Activated CD4-positive, alpha-beta T cell treated with anti-CD3 and anti-CD28 coated beads, Interleukin-2, amount 50 U/mL, for 1 hour (primary cell): ENCODE measurements at places on chromosomes 5 and 9.

GRCh38 chr5:101284736-101285375 is 381.8 kb upstream of the ST8SIA4 start:
- DNase-seq: no peak

DNA sequence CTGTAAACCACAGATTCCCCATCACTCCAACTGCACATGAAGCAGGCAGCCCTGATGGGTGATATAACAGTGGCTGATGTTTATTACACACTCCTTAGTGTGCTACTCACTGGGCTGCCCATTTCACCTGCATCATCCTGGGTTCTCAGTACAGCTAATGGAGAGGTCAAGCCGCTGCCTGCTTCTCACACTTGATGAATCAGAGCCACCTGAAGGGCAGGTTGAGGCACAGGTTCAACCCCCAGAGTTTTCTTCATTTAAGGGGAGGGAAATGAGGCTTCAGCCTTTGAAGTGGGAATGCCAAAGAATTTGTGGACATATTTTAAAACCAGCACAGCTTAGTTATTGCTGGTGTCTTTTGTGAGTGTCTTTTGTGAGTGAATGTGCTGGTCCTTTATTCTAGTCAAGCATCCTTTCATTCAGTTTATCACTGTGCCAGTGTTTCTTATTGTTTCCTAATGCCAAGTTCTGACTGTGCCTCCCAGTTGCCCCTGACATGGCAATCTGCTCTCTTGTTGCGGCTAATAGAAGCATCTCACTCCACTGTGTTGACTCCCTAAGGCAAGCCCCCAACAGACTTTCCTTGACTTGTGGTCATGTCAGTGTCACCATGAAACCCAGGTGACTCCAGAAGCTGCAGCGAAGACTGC is 109.2 kb downstream of the FBXL7 start:
- no peak for DNase-seq

GRCh38 chr9:98241357-98242300 is 13.8 kb downstream of the TBC1D2 start:
- no peak for DNase-seq

DNA sequence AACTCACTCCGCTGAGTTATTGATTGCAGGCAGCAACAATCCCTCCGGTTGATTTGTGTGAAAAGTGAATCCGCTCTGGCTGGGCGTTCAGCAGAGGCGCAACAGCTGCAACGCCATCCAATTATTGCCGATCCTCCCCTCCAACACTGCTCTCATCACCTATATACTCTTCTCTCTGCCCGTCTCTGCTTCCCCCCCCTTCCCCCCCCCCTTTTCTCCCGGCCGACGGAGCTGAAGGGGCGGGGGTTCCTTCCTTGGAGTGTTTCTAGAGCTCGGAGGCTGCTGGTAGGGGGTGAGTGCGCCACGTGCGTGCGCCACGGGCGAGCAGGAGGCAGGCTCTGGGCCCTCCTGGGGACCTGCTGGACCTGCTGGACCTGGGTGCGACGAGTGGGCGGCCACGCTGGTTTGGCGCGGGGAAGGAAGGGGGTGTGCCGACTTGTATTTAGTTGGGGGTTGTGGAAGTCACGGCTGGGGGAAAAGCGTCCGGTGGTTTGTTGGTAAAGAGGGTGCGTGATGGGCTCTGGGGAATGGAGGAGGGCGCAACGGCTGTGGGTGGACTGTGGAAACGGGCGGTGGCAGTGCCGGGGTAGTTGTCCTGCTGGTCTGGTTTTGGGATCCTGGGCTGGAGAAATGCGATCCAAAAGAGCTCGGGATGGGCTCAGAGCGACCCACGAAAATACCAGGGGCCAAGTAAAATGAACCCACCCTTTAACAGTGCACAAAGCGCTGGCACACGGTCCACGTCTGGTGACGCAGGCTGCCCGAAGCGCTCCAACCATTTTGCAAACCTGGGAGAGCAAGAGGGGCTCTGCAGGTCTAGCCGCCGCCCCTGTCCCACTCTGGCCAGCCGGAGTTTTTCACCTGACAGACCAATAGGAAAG is 6.4 kb upstream of the MEF2C start:
- DNase-seq: no peak

DNA sequence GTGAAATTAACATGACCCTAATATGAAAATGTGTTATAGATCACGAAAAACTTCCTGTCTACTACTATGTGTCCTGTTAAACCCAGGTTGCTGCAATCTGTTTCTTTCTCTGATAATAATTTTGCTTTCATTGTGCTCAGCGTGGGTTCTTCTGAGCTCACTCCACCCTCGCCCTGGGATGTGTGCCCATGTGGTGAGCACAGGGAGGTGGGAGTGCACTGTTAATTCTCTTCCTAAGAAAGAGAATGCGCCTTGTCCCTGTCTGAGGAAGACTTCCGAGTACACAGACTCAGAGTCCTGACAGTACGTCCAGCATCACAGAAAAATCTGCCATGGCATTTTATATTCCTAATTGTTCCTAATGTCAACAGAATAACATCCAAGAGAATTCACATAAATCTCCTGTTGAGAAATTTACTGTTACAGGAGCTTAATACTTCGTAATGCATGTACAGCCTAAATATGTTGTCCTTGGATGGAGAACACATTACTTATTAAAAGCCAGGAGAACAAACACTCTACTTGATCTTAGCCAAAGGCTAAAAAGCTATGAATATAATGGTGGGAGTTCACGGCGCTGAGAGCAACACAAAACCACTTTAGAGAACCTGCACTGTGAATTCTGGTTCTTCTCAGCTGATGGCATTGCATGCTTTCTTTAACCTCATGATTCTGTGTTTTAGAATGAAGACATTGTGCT is 102.6 kb downstream of the PDE4D start:
- no peak for DNase-seq

- DNase-seq: no peak
Measured at GRCh38 chr5:14741801-14742440, 77.4 kb downstream of the OTULIN start.

DNA sequence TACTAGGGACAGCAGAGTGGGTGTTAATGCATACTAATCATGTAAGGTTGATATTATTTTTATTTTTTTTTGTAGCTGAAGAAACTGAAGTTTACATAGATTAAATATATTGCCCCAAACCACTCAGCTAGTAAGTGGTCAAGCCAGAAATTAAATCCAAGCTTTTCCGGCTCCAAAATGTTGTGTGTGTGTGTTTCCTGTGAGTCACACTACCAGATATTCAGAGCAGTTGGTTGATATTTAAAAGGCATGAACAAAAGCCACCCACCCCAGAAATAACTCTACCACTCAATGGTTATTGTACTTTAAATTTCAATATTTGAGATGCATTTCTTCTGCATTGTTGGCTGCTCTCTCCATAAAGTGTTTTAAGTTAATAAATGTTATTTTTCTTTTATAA is 29.5 kb downstream of the KCNN2 start:
- DNase-seq: no peak

- DNase-seq: no peak
Measured at GRCh38 chr5:62465985-62466925, 53.7 kb downstream of the IPO11 start.

- no peak for DNase-seq
Measured at GRCh38 chr9:69877852-69878514, 57.4 kb downstream of the CFAP95 start.

DNA sequence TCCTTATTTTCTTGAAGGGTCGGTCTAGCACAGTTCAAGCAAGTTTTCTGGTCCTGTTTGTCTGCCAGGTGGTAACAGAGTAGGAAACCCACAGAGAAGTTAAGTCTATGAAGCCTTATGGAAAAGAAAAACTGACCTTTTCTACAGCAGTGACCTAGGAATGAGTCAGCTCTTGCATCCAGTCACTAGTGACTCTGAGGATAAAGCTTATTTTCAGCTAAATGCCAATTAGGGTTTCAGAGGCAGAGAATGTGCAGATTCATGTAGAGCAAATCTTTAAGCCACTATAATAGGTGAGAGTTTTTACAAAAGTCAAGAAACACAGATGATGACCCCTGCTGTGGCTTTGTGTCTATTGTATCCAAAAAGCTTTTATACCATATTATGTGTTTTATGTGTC is 100.7 kb downstream of the CWC27 start:
- DNase-seq: no peak

- no peak for DNase-seq
Measured at GRCh38 chr9:6833518-6834192, 75.9 kb downstream of the KDM4C start.

DNA sequence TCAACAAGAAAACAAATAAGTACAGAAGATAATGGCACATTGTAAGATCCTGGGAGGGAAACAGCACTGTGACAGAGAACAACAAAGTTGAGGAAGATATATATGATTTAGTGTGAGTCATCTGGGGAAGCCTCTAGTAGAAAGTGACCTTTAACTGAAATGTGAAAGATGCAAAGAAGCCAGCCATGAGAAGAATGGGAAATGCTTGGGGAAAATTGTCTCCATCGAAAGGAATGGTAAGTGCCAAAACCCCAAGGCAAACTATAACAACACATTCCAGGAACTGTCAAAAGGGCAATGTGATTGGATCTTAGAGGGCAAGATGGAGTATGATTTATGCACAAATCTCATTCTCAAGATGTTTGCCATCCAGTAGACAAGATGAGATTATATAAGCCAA is 537.8 kb upstream of the BRINP1 start:
- DNase-seq: no peak

GRCh38 chr5:132815454-132815853 is 2.4 kb downstream of the SOWAHA start:
- no peak for DNase-seq

DNA sequence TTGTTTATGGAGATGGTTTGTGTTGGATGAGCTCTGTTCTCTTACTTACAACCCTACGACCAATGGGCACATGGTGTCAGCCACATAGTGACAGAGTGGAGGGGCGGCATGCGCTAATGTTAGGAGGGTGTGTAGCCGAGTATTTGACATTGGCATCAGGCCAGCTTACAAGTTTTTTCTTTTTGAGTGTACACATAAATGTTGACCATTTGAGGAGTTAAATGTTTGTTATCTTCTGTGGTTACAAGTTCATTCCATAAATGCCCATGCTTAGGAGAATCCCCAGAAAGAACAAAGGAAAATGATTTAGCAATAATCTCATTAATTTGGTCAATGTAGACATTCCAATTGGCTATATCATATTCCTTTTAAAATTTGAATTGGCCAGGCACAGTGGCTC is 180.1 kb upstream of the ELL2 start:
- DNase-seq: no peak

DNA sequence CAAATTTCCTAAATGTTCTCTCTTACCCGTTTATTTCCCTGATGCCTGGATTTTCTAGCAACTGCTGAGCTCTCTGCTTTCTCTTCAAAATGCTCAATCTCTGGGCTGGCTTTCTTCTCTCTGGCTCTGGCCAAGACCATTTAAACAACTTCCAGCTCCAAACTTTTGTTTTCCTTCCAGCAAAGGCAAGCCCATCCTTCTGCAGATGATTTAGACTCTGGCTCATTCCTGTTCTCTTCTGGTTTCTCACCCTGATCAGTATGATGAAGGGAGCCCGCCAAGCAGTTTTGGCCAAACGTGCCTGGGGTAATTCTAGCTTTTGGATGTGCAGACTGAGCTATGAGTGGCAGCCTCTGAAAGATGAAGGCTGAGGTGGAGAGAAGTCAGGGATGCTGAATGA is 78.1 kb downstream of the HSPA4 start:
- no peak for DNase-seq

GRCh38 chr5:21784487-21784886 is 1068.7 kb downstream of the CDH12 start:
- DNase-seq: no peak

DNA sequence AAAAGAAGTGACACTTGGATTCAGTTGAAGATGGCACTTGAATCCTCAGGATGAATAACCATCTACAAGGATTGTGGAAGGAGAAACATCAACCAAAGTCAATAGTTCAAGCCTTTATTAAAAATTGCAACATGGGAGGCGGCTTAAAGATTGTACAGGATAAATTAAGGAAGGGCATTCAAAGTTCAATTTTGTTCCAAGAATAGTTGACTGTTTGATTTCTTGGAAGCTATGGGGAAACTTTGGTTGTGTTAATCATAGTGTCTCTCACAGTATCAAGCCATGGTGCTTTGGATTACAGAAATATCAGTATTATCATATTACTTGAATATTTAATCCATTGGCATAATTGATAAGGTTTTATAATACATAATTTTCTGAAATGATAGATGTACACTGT is 1844.3 kb downstream of the MAT2B start:
- DNase-seq: no peak

- DNase-seq: no peak
Measured at GRCh38 chr5:151070449-151070848, 10.4 kb downstream of the TNIP1 start.

GRCh38 chr5:150703762-150704161 is 2.9 kb upstream of the RBM22 start:
- DNase-seq: no peak

GRCh38 chr5:9500193-9500592 is 45.7 kb downstream of the SEMA5A start:
- no peak for DNase-seq

DNA sequence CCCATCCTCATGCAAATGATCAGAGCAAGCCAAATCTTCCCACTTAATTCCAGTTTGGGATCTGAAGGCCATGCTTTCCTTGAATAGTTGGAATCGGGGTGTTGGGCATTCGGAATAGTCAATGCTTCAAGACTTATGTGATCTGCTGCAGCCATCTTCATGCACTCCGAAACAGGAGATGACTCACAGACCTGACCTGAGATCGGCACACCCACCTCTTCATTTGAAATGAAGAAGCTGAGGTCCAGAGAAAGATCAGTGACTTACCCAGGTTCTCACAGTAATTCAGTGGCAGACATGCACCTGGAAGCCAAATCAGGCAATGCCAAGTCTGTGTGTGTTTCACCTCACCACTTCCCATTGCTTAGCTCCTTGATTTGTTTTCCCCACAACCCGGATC is 33.0 kb downstream of the FOXD1 start:
- no peak for DNase-seq

GRCh38 chr9:742914-743589 is 98.4 kb upstream of the DMRT1 start:
- no peak for DNase-seq

DNA sequence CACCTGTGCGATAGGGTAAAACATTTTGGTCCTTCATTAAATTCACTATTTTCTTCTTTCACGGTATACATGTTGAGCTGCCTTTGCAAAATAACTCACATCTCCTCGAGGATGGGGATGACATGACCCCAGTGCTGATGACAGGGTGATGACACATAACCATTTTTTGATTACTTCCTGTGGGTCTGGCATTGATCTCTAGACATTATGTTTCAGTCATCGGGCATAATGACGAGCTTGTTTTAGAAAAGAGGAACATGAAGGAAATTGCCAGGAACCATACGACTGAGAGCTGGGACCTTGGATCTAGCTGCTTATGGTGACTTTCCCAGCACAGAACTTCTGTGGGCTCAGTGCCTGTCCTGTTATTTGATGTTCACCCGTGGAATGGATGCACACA is 25.2 kb downstream of the COL5A1 start:
- DNase-seq: no peak

GRCh38 chr9:69299315-69299714 is 25.7 kb upstream of the ENTREP1 start:
- DNase-seq: no peak

- no peak for DNase-seq
Measured at GRCh38 chr9:5483306-5483705, 27.0 kb upstream of the PDCD1LG2 start.
